AG08395 (cell line): ENCODE measurements at places on chromosomes 1 and 21.

GRCh38 chr21:45763074-45763473, 119.5 kb downstream of the PCBP3 start:
- no peak for DNase-seq

- no peak for DNase-seq
These were observed 259.6 kb upstream of the PLD5 start for GRCh38 chr1:242784084-242784483.

GRCh38 chr1:94199398-94199797, 38.0 kb downstream of the ARHGAP29 start:
- DNase-seq: no peak

GRCh38 chr1:162218975-162219374, 149.5 kb downstream of the NOS1AP start:
- DNase-seq: no peak

DNA sequence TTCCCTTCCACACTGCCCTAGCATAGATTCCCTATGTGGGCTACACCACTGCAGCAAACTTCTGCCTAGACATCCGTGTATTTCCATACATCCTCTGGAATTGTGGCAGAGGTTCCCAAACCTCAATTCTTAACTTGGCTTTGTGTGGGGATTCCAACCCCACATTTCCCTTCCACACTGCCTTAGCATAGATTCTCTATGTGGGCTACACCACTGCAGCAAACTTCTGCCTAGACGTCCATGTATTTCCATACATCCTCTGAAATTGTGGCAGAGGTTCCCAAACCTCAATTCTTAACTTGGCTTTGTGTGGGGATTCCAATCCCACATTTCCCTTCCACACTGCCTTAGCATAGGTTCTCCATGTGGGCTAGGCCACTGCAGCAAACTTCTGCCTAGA, 31.4 kb downstream of the ZNF670 start:
- no peak for DNase-seq

DNA sequence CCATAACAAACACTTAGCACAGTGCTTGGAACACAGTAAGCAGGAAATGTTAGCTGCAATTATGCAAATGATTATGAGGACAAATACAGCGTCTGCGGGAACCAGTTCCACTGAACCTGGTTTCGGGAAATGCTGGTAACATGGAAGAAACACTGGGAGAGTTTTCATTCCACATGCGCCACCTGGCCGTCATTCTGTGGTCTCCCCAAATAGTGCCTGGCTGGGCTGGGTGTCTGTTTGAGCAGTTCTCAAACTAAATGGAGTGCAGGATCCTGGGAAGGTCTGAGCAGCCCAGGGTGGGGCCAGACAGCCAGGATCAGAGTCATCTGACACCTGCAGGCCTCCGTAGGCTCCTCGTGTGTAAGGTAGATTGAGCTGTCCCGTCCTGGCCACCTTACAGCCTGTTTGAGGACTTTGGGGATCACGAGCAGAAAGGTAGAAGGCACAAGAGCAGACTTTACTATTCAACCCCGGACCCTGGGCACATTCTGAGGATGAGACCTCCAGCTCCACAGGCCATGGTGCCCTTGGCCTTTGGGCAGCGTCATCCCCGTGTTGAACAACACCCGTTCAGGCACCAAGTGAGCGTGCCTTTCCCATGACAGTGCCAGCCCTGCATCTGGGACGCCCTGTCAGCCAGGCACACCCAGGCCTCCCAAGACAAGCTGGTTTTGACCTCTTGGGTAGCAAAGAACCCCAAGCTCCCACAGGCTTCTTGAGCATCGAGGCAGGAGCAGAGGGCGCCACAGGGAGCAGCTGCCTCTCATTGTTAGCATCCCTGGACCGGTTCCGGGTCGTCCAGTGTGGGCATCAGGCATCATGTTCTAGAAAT, 101.9 kb downstream of the PRDM2 start:
- DNase-seq: no peak

DNA sequence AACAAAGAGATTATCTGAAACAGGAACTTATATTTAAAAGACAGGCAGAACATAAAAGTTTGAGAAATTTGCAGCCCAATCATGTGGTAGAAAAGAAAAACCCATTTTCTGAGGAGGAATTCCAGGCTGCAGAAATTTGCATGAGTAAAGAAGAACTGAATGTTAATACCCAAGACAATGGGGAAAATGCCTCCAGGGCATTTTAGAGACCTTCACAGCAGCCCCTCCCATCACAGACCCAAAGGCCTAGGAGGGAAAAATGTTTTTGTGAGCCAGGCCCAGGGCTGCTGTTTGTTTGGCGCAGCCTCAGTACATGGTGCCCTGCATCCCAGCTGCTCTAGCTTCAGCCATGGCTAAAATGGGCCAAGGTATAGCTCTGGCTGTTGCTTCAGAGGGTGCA, 554.3 kb upstream of the CHRM3 start:
- DNase-seq: no peak

DNA sequence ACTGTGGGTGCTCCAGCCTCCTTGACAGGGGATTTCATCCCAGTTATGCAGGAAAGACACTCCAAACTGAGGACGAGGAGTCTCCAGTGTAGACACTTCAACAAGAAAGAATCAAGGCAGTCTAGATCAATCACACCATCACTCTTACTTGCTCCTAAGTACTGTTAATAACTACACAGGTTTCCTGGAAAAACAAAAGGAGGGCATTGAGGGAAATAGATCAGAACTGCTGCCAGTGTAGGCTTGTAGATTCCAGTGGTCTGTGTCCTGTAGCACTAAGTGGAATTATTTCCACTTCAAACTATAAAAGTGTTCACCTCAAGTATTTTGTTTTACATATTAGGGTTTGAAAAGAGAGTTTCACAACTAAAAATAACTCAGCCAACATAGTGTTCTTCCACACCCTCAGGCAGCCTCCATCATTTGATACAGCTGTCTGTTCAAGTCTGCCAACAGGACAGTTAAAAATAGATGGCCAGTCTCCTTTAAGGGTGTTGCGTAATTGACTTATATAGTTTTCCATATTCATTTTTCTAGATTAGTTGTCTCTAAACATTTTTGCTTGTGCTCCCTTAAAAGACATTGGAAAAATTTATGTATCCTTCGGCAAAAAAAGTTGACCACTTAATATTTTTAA, 32.0 kb upstream of the AGL start:
- no peak for DNase-seq

- DNase-seq: no peak
These were observed 18.6 kb upstream of the COL18A1 start for GRCh38 chr21:45386336-45386727.

DNA sequence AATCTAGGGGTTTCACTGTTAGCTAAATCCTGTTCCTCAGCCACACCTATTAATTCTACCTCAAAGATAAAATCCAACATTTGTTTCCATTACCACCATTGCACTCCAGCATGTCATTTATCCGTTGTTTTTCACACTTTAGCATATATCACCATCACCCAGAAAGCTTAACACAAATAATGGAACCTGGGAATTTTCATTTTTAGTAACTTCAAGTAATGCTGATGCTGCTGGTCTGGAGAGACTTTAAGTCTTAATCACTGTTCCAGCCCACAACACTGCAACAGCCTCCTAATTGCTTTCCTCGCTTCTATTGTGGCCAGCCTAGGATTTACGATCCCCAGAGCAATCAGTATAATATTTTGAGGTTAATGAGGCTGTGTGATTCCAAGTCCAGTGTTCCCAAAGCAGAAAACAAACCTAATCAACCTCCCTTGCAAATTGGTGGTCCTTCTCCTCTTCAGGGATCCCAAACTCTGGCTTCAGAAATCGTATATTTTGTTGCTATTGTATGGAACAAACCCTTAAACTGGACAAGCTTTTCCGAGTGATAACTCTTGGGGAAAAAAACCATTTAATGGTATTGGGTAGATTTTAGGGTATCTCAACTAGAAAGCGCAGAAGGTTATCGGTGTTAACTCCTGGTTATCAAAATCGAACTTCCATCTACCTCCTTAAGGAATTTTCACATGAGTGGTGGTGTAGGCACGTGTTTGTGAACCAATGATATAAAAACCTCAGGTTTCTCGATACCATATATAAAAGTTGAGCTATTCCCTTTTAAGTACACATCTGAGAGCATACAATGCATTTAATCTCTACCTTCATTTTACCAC, 50.0 kb upstream of the BOLA1 start:
- DNase-seq: no peak

GRCh38 chr1:110211496-110212168, 1.5 kb downstream of the KCNC4 start:
- peak; percentile 10 for DNase-seq

GRCh38 chr1:113681596-113682337, 77.5 kb downstream of the PHTF1 start:
- no peak for DNase-seq

DNA sequence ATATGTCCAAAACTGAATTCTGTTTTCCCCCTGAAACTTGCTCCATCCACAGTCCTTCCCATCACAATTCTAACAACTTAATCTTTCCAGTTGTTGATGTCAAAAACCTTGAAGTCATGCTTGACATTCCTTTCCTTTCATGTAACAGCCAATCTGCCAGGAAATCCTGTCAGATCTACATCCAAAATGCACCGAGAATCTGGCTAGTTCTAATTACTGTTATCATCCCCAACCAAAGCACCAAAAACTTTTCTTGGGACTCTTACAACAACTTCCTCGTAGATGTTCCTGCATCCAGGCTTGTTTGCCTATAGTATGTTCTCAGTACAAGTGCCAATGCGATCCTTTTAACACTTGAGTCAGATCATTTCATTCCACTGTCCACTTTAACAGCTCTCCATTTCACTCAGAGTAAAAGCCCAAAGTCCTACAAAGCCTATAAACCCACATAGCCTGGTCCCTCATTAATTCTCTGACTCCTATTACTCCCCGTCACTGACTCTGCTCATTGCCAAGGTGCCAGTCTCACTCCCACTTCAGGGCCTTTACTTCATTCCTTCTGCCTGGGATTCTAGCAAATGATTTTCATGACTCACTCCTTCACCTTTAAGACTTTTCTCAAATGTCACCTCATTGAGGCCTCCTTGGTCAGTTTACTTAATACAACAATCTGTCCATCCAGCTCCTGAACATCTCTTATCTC, 493.2 kb upstream of the NFIA start:
- no peak for DNase-seq

GRCh38 chr21:43598416-43599120, 60.7 kb downstream of the HSF2BP start:
- DNase-seq: peak; percentile 18

GRCh38 chr1:51523931-51524330, 4.9 kb upstream of the EPS15 start:
- DNase-seq: no peak

GRCh38 chr1:11989669-11990068, 9.4 kb downstream of the MFN2 start:
- DNase-seq: no peak

DNA sequence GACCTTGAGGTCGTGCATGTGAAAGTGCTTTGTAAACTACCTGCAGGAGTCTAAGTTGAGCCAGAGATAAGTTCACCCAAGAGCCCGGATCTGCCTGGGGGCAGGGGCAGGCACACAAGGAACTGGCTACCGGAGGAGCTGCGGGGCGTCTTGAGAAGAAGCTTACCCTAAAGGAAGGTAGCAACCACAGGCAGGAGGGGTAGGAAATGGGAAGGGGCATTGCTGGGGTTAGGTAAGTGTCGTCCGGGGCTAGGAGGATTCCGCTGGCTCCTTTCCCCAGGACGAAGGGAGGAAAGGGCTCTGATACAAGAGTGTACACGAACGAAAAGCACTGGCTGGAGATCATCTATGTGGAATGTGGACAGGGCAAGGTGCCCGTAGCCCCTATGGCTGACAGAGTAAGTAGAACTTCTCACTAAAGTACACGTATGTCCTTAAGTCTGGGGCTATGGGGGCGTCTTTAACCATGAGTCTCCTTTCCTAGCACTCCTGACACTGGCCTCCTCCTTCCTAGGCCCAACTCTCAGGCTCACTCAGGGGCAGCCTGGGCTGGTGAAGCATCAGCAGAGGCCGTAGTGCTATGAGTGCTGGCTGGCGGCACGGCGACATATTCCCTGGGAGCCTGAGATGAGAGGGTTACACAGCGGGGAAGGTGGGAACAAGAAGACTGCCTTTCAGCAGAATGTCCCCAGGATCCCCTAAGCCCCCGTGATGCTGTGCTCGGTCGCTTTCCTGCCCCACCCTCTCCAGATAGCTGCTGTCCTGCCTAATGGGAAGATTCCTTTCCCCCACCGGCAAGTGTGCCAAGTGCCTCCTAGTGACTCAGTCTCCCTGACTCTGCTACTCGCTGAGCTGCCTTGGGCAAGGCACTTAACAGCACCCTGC, 9.1 kb upstream of the GALNT2 start:
- DNase-seq: no peak

GRCh38 chr1:23756676-23757075, 13.4 kb downstream of the ELOA start:
- DNase-seq: peak; percentile 71

DNA sequence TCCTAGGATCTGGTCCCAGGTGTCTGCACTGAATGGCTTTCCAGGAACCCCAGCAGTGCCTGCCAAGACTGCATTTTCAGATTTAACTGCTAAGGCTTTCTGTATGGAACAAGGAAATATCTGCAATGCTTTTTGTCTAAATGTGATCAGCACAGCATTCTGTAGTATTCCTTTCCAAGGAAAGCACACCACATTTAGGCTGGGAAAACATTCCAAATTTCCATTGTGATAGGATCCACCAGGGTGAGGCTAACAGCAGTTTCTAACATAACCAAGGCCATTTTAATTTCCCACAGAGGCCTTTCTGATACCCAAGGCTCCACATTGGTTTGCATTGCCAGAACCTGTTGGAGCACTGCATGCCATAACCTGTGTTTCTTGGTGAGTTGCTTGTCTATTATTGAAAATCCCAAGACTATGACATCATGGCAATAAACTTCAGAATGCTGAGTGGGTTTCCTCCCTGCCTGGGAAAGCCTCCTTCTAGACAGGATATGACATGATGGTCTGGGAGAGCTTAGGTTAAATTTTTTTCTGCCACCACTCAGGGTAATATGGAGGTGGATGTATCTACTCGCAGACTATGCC, 23.3 kb upstream of the PTGFRN start:
- DNase-seq: no peak

GRCh38 chr1:220873868-220874655, 5.2 kb upstream of the HLX start:
- peak; percentile 66 for DNase-seq

- peak; percentile 76 for DNase-seq
These were observed at the start of gene CCDC28B for GRCh38 chr1:32200226-32201010. Gene CCDC28B, plus strand, starts transcription at chr1:32200595. Its CDS starts 1,341 bp downstream, at chr1:32201936.

DNA sequence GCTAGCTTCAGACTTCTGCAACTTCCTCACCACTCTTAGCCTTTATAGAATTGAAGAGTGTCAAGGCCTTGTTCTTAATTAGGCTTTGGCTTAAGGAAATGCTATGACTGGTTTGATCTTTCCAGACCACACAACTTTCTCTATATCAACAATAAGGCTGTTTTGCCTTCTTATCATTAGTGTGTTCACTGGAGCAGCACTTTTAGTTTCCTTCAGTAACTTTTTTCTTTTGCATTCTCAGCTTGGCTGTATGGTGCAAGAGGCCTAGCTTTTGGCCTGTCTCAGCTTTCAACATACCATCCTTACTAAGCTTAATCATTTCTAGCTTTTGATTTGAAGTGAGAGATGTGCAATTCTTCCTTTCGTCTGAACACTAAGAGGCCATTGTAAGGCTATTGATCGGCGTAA, 8.6 kb downstream of the PRKACB start:
- no peak for DNase-seq

GRCh38 chr1:110538075-110538474, 19.1 kb upstream of the KCNA10 start:
- DNase-seq: no peak
